Mesothelial cell of epicardium (in vitro differentiated cells): ENCODE measurements at places on chromosomes 1 and 21. TPM values are rescaled to one million over a fixed set of nuclear protein-coding genes. Genes with fewer than 3 reads are reported as not detected.

The FALEC gene
- 1.2 to 1.9 TPM (median 1.7 TPM) in 3 replicates for total RNA-seq

GRCh38 chr1:224510880-224511645 lies 76.5 kb upstream of the WDR26 start:
- DNase-seq = no peak

DNA sequence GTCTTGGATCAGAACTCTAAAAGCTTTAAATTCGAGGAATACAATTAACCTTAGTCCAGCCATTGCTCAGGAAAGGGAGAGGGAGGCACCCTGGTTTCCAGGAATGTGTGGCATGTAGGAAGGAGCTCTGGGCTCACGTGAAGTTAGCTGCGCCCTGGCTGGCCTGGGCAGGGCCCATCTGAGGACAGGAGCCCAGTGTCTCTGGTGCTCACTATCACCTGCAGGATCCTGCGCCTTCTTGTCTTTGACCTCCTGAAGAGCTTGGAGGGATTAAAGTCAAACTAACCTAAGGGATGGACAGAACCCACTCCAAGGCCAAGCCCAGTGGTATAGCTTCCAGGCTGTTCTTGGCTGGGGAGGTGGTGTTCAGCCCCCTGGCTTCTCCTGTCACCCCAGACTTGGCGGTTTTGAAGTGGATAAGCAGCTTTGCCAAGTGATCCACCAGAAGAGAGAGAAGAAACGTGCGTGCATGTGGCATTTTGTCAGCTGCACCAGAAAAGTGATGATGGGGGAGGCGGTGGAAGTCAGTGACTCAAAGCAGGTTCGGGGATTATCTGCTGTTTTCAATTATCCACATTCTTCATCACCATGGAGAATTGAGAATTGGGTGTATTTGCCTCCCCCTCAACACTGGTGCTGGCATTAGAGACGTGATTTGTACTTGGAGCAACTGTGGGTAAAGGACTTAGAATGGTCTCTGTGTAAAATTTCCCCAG lies 11.9 kb upstream of the KCNN3 start:
- DNase-seq = no peak

GRCh38 chr1:166026555-166026954 lies 140.2 kb downstream of the FAM78B start:
- DNase-seq = no peak

The ZNF691 gene
- 14.2 to 15.2 TPM (median 14.2 TPM) in 3 replicates for total RNA-seq
